ENCODE measurements at places on chromosomes 4 and X. TPM values are rescaled to one million over a fixed set of nuclear protein-coding genes. Genes with fewer than 3 reads are reported as not detected.

The GPR78 gene
- total RNA-seq = 0.52 TPM

The EDA gene
- total RNA-seq = 11.0 TPM

The TADA2B gene
- 19.3 TPM for total RNA-seq

The ARMCX4 gene
- 17.2 TPM for total RNA-seq

The XK gene
- total RNA-seq = 8.9 TPM

The APLN gene
- 4.2 TPM for total RNA-seq
